ENCODE measurements at places on chromosomes 6 and 20.

GRCh38 chr6:96787846-96788580 lies 49.3 kb downstream of the GPR63 start:
- no peak for DNase-seq

DNA sequence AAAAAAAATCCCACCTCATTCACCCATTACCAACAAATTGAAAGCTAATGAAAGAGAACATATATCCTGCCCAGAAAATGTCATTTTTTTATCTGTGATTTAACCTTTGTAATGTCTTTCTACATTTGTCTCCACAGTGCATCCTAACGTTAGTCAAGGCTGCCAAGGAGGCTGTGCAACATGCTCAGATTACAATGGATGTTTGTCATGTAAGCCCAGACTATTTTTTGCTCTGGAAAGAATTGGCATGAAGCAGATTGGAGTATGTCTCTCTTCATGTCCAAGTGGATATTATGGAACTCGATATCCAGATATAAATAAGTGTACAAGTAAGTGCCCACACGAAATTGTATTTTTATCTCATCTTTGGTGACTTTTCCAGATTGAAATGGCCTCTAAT lies 30.0 kb downstream of the RSPO3 start:
- no peak for DNase-seq

DNA sequence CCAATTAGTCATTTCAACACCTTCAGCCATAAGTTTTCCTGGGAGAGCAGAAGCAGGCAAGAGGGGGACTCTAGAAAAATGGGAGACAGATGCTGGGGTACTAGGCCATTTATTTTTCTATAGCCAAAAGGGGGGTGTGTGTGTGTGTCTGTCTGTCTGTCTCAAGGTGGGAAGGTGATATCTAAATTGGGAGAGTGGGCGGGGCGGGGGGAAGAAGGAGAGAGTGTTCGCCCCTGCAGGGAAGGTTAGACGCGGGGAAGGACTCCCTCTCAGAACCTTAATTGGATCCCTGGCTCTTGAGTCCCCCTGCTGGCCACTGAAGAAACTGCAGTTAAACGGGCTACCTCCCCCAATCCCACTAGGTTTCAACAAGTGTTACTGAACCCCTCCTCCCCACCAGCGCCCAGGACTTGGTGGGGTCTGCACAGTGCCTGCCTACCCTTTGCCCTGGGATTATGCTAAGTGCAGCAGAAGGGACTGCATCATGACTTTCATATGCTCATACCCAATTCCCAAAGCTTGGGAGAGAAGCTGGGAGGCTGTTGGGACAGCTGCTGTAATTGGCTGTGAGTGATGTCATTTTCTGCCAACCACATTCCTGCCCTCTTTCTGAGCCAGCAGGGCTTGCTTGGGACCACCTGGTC lies 45.8 kb downstream of the FOXP4 start:
- no peak for DNase-seq

GRCh38 chr20:57289391-57290177 lies 23.1 kb upstream of the BMP7 start:
- DNase-seq: no peak

GRCh38 chr6:56957856-56958255 lies 2.9 kb downstream of the BEND6 start:
- no peak for DNase-seq

DNA sequence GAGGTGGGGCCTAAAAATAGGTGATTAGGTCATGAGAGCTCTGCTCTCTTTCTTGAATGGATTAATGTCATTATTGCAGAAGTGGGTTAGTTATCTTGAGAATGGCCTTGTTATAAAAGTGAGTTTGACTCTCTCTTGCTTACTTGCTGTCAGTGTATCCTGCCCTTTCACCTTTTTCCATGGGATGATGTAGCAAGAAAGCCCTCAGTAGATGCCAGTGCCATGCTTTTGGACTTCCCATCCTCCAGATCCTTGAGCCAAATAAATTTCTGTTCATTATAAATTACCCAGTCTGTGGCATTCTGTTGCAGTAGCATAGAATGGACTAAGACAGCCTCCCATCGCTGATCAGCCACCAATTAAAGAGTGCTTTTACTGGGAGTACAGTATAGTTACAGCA lies 40.1 kb downstream of the UTRN start:
- no peak for DNase-seq

DNA sequence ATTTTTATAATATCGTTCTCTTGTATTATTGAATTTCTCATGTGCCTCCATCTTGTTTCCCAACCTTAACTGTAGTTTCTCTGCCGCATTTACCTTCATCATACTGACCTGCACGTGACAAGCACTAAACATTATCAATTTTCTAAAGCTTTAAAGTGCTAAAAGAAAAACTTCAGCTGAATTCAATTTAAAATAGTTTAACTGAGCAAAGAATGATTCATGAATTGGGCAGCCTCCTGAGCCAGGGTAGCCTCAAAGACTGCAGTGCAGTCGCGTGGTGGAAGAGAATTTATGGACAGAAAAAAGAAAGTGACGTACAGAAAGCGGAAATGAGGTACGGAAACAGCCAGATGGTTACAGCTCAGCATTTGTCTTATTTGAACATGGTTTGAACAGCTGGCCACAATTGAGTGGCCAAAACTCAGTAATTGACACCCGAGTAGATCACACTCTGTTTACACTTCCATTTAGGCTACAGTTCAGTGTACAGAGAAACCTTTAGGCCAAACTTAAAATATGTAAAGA lies 4.2 kb upstream of the ZDHHC14 start:
- DNase-seq: no peak

GRCh38 chr6:15573384-15573783 lies 89.4 kb downstream of the DTNBP1 start:
- no peak for DNase-seq
